ENCODE measurements at places on chromosomes 16 and 17.

- DNase-seq = no peak
These were observed 1.9 kb downstream of the WFIKKN1 start for GRCh38 chr16:632486-633335.

DNA sequence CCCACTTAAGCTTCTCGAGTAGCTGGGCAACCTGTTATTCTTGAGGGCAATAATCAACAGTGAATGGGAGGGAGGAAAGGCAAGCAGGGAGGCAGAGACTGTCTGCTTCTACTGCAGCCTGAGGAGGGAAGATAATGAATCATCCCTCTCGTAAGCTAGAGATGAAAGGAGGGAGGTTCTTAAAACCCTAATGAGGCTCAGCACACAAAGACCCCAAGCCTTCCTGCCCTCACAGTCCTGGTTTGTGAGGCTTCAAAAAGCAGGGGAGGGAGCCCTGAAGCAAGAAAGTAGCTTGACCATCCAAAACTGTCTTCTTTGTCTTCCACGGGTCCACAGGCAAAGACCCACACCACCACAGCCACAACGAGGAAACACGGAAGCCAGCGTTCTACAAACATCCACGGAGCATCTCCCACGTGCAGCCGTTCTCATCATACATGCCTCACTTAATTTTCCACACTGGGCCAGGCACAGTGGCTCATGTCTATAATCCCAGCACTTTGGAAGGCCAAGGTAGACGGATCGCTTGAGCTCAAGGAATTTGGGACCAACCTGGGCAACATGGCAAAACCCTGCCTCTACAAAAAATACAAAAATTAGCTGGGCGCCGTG is 1.8 kb downstream of the PIK3R5 start:
- DNase-seq = peak; percentile 49

- DNase-seq = no peak
These were observed 4.6 kb downstream of the PRSS21 start for GRCh38 chr16:2821487-2822157.

DNA sequence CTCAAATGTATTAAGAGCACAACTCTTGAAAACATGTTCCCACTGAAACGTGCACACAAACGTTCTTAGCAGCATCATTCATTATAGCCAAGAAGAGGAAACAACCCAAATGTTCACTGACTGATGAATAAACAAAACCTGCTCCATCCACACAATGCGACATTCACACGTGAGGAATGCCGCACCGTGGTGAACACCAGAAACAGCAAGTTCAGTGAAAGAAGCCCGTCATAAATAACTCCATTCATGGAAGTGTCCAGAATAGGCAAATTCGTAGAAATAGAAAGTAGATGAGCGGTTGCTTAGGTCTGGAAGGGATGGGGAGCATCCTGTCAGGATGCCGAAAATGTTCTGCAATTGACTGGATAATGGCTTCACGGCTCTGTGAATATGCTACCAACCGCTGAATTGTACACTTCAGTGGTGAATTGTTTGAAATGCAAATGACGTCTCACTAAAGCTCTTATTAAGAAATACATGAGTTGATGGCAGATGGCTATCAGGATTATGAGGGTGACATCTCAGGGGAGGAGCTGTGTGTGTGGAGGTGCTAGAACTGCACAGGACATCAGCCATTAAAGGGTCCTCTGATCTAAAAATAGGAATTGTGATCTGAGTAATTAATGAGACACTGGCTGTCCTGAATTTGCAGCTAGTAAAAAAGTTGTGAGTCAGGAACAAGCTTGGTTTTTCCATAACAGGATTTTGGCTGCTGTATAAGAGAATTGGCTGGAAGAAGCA is 771.0 kb downstream of the KCNJ18 start:
- DNase-seq = no peak
